ENCODE measurements at places on chromosomes 2 and 18.

GRCh38 chr2:70098032-70098431 is 10.8 kb downstream of the PCBP1 start:
- no peak for DNase-seq

GRCh38 chr2:178718283-178718682 is 88.9 kb downstream of the TTN start:
- no peak for DNase-seq

- DNase-seq = no peak
Observed at GRCh38 chr18:54415086-54415485, 57.4 kb downstream of the C18orf54 start.

- DNase-seq = no peak
Observed at GRCh38 chr2:5190023-5190422, 502.2 kb upstream of the SOX11 start.

DNA sequence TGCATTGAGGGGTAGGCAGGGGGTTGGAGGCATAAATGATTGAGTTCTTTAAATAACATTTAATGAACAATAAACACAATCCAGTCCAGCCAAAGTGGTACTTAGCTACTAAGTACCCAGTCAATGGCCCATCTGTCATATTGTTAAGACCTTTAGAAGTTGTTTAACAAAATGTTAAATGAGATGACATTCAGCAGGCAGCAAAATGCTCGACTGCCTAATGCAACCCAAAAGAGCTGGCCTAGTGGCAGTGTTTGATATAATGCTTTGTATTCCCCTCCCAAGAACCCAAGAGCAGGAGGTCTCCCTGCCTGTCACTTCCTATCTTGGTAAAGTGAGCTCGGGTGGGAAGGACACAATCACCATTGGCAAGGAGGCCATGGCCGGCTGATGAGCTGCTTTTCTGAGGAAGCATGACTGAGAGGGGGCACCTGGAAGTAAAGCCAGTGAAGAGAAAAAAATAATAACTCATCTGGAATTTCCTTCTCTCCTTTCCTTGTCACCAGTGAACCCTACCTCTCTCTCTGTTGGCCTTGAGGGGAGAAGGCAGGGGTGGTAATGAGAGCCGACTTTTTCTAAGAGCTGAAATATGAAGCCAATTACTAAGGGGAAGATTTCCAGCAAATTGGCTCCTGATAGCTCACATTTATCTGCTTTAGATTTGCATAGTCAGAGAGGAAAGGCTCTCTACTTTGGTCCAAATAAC is 140.6 kb downstream of the C1D start:
- peak; percentile 70 for DNase-seq

DNA sequence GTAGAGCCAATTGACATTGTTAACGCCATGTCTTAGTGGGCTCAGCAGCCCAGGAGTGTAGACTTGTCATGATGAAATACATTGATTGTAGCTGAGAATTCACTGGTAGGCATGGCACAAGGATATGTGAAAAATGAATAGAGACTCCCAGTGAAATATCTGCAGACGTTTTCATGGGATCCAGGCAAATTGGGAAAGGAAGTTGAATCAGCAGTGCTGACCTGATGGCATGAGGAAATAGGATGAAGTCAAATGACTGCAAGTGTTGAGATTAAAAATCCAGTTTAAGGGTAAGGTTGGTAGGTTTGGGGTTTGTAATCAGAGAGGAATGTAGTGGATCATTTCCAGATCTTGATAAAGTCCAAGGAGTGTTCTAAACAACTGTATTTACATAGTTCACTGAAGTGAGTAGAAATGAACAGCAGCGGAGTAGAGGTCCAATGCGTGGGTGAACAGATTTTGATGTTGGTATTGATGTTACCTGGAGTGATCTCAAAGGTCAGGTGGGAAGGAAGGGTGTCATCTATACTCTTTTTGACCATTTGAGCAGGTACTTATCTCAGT is 24.6 kb downstream of the INSIG2 start:
- no peak for DNase-seq

GRCh38 chr2:237968048-237968862 is 1.4 kb downstream of the UBE2F start:
- peak; percentile 31 for DNase-seq

DNA sequence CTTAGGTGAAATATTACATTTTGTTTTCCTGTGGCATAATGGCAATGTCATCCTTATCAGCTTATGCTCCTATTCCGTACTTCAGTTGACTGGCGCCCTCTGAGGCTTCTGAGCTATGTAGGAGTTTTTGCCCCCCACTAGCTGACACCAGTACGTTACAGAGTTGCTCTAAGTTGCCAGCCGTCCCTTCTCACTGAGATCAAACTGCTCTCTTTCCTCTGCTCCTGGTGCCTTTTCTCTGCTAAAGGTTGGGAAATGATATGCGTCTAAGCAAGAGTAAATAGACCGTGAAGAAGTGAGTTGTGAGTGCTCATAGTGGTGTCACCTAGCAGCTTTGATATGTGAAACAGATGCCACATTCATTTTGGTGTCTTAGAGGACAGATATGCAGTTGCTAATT is 99.2 kb downstream of the RAPGEF4 start:
- DNase-seq = peak; percentile 74

DNA sequence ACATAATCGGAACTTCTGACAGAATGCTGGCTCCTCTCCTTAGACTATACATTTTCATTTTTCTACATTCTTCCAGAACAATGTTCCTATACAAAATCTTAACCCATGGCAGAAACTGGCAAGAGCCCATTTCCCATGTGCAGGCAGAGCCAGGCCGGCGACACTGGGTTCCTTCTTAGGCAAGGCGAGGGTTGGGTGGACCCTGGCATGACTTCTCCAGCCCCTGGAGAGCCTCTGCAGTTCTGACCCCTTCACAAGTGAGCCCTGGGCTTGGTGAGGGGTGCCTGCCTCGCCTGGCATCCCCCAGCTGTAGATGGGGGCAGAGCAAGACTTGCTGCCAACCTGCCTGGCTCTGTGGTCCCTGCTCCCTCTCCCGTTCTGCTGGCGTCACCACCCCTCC is 5.0 kb downstream of the GYPC start:
- no peak for DNase-seq

GRCh38 chr18:2963048-2963447 is 49.9 kb downstream of the LPIN2 start:
- DNase-seq = no peak

- no peak for DNase-seq
Observed at GRCh38 chr18:3666526-3667254, 216.7 kb downstream of the TGIF1 start.

DNA sequence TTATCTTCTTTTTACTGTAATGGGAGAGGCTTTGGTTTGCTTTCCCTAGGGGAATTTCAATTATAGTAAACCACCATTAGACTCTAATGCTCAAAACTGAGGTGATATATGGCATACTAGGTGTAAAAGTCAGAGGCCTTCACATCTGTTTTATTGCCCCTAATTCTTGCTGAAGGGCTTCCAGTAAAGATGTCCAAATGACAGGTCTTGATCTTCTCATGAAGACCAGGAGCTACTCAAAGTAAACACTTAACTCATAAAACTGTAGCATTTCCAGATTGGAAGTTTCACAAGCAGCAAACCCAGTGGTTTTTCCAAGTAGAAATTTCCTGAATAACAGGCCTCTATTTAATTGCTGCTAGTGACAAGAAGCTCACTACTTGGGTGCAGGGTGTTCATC is 286.8 kb downstream of the RBM43 start:
- DNase-seq = no peak

DNA sequence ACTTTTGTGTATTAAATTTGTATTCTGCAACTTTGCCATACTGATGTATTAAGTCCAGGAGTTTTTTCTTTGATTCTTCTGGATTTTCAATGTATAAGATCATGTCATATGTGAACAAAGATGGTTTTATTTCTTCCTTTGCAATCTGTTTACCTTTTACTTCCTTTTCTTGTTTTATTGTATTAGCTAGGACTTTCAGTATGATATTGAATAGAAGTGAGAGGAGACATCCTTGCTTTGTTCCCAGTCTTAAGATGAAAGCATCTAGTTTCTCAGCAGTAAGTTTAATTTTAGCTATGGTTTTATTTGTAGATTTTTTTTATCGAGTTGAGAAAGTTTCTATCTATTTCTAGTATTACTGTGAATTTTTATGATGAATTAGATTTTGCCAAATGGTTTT is 25.5 kb downstream of the VRK2 start:
- DNase-seq = no peak

DNA sequence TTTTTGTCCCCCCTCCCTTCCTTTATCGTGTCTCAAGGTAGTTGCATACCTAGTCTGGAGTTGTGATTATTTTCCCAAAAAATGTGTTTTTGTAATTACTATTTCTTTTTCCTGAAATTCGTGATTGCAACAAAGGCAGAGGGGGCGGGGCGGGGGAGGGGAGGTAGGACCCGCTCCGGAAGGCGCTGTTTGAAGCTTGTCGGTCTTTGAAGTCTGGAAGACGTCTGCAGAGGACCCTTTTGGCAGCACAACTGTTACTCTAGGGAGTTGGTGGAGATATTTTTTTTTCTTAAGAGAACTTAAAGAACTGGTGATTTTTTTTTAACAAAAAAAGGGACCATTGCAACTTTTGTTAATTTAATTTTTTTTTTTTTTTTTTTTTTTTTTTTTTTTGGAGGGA is 2.1 kb downstream of the SOX11 start:
- peak; percentile 79 for DNase-seq

DNA sequence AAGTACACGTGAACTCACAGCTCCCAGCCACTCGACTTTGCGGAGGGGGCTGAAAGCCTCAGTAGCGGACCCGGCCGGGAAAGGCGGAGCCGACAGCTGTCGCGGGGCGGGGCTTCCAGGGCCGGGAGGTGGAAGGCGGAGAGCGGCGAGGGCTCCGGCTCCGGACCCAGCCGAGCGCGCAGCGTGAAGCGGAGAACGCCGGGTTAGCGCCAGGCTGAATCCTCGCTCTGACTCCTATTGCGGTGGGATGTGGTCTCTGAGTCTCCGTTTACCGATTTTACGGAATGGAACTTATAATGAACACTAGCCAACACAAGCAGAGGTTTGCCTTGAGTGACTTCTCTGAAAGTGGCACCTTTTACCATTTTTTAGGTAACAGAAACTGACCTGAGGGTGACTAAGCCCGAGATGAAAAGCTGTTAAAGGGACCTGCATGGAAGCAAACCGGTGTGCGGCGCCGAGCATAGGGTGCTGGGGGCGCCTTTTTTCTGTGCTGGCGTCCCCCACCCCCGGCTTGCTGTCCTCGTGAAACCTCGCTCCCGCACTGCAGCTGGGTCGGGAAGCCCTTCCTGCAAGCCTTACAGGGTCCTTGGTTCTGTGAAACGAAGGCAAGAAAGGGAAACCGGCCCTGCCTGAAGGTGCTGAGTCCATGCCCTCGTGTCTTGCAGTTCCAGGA is 72.9 kb downstream of the EN1 start:
- DNase-seq = peak; percentile 91

DNA sequence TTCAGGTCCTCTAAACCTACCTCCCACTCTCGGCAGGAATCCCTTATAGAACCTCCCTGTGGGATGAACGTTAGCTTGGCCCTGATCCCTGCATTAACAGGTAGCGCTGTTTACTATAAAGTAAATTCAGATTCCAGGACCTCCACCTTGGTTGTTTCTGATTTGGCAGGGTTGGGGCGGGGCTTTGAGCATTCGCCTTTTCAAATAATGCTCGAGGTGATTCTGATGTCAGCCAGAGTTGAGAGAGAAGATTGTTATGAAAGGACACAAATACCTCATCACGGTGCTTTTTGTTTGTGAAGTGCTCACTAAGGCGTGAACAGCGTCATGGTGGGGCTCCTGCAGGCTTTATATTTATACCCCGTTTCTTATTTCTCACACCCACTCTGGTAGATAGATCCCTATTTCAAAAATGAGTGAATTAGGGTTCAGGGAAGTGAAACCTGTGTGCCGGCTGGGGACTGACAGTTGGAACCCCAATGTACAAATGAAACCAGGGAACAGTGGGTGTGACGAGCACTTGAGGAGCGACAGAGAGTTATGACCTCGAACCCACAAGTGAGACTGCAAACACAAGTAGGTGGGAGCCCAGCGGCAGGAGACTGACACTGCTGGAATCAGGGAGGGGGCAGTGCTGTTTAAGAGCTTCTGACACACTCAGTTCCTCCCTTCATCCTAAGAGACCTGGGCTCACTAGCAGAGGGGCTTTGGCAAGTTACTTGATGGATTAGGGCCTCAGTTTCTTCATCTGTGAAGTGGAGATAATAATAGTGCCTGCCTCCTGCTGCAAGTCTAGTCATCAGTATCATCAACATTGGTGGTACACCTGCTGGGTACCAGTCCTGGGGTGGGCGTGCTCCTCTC is 14.2 kb upstream of the CXCR4 start:
- no peak for DNase-seq

DNA sequence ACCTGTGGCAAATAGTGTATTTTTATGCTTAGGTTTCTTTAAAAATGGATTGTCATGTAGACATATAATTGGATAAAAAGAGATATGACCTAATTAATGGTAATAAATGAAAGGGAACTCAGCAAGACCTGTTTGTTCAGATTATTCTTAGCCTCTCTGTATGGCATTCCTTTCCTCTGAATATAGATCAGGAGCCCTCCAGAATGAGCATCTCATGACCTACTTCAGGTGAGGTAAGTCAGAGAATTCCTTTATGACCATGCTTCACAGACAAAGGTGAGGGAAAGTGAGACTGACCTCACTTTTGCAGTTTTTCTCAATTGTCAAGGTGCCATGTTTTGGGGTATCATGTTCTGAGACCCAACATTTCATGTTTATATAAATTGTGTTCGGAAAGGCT is 1744.3 kb upstream of the PIK3C3 start:
- no peak for DNase-seq

GRCh38 chr2:218010140-218010983 is 7.6 kb upstream of the TNS1 start:
- DNase-seq = peak; percentile 76

- DNase-seq = no peak
Observed at GRCh38 chr18:21451851-21452250, 148.7 kb downstream of the ESCO1 start.

GRCh38 chr18:24075767-24076597 is 61.4 kb downstream of the TTC39C start:
- DNase-seq = peak; percentile 60

- no peak for DNase-seq
Observed at GRCh38 chr2:155980941-155981560, 351.5 kb downstream of the NR4A2 start.

DNA sequence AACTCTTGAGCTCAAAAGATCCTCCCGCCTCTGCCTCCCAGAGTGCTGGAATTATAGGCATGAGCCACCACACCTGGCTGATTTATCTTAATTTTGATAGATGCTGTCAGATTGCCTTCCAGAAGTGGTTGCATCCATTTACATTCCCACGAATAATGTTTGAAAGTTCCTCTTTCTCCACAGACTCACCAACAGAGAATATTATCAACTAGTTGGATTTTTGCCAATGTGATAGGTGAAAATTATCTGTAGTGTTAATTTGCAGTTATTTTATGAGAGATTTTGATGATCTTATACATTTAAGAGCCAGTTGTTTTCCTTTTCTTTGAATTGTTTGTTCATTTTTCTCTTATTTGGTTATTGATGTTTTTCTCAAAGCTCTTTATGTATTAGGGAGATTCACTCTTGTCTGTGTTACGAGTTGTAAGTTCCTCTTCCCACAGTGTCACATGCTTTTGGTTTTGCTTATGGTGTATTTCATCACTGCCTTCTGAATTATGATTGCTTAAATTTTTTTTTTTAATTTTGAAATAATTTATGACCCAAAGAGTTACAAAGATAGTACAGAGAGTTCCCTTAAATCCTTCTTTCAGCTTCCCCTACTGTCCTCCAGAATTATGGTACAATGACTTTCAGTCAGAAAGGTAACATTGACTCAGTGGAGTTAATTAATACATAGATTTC is 20.7 kb upstream of the NT5DC4 start:
- no peak for DNase-seq
